ENCODE measurements at places on chromosomes 6 and 20.
A peak's percentile ranks its signal among the peaks of the same experiment; 100 is the strongest.

DNA sequence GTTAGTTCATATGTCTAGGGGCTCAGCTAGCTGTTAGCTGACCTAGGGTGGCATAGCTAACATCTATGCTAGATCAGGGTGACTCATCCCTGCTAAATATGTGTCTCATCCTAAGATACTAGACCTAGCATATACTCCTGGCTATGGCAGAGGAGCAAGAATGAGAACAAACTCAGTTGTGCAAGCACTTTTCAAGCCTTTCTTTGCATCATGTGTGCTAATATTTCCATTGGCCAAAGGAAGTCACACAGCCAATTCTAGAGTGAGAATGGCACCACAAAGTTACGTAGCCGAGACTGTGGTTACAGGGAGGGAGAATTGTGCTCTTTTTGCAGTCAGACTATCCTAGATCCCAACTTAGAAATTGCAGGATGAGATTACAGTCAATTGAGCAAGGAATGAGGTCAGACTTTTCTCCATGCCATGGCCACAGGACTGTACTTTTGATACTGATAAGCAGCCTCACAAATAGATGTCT lies 78.7 kb downstream of the PLCB4 start:
- DNase-seq: peak; percentile 83

DNA sequence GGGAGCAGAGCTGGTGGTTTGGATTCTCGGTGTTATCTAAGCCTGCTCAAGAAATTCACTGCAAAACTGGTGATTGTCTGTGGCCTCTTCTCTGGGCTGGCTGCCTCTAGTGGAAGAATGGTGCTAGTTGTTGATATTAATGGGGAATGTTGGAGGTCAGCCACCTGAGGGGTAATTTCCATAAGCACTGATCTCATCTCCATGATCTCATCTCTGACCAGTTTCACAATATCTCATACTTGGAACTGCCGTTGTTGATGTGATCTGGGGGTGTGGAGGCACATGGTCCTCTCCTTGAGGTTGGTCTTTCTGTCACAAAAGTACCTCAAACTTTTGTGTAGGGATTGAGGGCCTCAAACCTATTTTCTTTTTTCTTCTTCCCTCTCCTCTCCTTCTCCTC lies 102.6 kb downstream of the CD109 start:
- DNase-seq: peak; percentile 95

GRCh38 chr6:148396411-148396810 lies 53.8 kb downstream of the SASH1 start:
- DNase-seq: no peak

DNA sequence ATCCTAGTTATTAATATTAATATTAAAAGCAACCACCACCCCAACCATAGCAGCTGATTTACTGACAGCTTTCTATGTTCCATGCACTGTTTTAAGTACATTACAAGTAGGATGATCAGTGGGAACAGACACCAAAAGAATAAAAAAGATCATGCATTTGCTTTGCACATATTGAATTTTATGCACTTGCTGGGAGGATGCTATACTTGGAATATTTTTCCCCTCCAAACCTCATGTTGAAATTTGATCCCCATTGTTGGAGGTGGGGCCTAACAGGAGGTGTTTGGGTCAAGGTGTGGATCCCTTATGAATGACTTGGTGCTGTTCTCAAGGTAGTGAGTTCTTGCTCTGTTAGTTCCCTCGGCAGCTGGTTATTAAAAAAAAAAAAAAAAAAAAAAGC lies 178.9 kb upstream of the MYLIP start:
- DNase-seq: no peak

DNA sequence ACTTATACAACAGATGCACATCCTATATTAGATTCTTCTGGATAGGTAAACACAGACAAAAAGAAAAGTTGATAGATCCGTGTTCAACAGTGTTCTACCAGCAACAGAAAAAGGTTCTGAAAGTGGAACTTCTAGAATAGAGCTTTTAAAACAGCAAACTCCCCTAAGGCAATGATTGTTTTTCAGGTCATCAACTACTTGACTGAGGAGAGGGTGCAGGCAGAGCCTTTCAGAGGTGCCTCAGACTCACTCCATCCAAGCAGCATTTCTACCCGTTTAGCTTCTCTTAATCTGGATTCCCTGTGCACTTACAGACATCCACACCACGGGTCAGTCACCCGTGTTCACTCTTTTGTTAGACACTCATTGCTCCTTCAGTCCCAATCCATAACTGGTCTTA lies 28.9 kb downstream of the FYN start:
- DNase-seq: no peak

DNA sequence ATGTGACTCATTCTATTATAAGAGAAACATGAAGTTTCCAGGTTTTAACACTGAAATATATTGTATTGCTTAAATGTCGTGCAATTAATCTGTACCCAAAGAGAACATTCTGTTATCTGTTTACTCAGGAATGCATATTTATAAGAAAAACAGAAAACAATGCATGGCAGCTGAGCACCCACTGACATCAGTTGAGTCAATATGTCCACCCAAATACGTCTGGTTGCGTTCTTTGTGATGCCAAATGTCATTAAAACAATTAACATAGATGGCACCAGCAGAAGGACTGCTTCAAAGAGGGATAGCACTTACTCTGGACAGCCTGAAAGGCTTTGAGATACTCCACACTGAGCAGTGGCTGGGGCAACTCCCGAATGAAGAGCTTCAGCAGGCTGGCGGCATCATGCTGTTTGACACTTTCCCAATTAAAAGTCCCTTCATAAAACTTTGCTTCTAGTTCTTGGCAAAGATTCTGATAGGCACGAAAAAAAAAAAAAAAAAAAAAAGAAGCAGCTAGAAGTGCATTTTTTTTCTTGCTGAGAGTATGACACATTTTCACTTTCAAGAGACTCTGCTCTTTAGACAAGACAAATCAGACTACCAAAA lies 102.3 kb downstream of the ARHGAP18 start:
- DNase-seq: peak; percentile 37

GRCh38 chr6:16168121-16168520 lies 39.2 kb downstream of the MYLIP start:
- no peak for DNase-seq

GRCh38 chr6:42103753-42104094 lies 38.7 kb downstream of the C6orf132 start:
- DNase-seq: no peak

DNA sequence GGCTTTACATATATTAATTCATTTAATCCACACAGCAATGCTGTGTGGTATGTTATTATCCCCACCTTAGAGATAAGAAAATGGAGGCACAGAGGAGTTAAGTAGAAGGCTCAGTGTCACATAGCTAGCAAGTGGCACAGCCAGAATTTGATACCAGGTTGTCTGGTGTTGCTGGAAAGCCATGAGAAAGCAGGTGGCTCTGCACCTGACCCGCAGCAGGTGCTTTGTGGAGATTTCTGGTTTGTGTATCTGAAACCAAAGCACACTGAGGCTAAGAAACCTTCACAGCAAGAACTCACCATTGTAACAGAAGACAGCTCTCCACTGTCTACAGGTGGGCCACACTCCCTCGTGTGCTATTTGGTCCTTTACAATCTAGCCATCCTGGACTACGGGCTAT lies 7.5 kb downstream of the ELMO2 start:
- no peak for DNase-seq

GRCh38 chr6:80605165-80605989 lies 498.9 kb downstream of the BCKDHB start:
- DNase-seq: peak; percentile 25

DNA sequence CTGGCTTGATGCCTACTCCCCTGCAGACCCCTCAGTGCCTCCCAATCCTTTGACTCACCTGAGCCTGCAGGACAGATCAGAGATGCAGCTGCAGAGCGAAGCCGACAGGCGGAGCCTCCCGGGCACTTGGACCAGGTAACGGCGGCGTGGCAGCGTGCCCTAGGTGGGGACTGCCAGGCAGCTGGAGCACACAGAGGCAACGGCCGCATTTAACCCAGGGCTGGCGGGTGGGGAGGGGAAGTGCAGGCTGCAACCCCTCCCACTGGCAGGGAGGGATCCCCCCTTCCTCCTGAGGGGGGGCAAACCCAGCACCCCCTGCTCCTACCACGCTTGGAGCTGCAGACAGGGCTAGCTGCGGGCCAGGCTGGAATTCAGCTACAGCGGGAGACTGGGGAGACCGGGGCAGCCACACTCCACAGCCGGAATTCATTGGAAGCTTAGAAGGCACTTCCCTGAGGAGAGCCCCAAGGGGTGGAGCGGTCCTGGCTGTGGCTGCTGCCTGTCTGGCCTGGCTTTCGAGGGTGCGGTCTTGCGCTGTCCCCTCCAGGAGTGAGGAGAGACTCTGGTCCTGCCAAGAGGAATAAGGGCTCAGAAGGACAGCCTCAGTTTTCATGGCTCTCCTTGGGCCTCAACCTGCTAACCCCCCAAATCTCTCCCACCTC lies at the start of gene MATN4:
Gene MATN4, minus strand, starts transcription at position 183 of the 662 bp plus-strand sequence. CDS start 2,717 bp downstream, outside the sequence.
- DNase-seq: no peak

DNA sequence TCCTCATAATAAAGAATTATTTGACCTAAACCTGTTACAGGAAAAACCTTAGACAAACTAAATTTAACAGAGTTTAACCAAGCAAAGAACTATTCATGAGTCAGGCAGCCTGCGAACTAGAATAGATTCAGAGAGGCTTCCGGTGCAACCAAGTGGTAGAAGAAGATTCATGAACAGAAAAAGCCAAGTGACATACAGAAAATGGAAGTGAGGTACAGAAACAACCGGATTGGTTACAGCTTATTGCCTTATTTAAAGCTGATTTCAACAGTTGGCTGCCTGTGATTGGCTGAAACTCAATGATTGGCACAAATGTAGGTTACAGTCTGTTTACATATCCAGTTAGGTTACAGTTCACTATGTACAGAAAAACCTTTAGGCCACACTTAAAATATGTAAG lies 10.1 kb downstream of the PPP1R3G start:
- peak; percentile 40 for DNase-seq

DNA sequence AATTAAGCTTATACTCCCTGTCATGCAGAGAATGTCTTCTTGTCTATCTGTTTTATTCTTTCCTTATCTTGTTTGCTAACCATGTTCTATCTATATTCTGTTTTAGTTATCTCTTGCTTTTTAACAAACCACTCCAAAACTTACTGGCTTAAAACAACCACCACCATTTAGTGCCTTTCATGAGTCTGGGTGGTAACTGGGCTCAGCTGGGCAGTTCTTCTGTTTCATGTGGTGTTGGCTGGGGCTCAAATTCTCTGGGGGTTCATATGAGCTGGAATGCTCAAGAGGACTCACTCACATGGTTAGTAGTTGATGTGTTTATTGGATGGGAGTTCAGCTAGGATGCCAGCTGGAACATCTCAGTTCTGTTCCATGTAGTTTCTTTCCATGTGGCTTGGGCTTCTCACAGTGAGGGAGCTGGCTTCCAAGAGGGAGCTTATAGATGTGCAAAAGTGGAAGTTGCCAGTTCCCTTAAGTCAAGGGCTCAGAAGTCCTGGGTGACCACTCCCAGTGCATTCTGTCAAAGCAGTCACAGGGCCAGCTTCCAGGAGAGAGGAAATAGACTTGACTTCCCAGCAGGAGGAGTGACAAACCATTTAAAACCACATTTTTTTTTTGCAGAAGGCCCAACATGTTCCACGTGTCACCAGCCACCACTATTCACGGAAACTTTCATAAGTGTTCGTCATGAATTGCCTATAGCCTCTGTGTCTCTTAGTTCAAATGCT lies 70.4 kb downstream of the PLCB4 start:
- no peak for DNase-seq

- DNase-seq: no peak
These were observed 30.1 kb upstream of the MAS1L start for GRCh38 chr6:29517728-29518440.

- no peak for DNase-seq
These were observed 6.7 kb upstream of the PDSS2 start for GRCh38 chr6:107466062-107466461.

- DNase-seq: peak; percentile 15
These were observed 19.3 kb downstream of the PROKR2 start for GRCh38 chr20:5297280-5298004.
